ENCODE measurements at places on chromosomes 2 and 18.

- no peak for DNase-seq
These were observed 266.5 kb downstream of the EIPR1 start for GRCh38 chr2:3110994-3111666.

GRCh38 chr2:234368861-234369261 is 128.0 kb downstream of the ARL4C start:
- DNase-seq = peak; percentile 83

DNA sequence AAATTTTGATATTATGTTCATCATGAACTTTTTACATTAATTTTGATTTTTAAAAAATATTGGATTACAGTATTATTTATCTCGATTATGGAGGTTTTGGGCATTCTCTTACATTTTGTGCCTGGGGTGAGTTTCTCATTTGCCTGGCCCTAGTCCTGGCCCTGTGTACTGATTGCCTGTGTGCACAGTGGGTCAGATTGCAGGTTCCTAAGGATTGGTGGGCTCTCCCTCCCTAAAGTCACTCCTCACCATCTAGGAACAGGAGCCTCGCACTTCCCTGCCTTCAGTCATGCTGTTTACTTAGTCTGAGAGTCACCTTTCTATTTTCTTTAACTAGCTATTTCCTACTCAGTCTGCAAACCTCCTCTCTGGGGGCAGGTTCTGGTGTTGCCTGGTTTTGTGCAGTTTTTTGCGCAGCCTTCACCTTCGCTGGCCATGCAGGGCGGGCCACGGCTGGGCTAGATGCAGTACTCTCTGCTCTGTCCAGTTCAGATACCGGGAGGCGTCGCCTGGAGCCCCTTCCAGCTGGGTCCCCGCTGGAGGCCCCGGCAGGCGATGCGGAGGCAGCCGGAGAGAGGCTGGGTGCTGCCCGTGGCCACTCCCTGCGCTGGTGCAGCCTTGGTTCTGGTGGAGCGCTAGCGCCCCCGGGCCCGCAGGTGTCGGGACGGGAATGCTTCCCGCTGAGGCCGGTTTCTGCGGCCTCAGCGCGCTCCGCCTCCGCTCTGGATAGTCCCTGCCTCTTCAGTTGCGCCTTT is 23.3 kb upstream of the MC5R start:
- DNase-seq = peak; percentile 28

DNA sequence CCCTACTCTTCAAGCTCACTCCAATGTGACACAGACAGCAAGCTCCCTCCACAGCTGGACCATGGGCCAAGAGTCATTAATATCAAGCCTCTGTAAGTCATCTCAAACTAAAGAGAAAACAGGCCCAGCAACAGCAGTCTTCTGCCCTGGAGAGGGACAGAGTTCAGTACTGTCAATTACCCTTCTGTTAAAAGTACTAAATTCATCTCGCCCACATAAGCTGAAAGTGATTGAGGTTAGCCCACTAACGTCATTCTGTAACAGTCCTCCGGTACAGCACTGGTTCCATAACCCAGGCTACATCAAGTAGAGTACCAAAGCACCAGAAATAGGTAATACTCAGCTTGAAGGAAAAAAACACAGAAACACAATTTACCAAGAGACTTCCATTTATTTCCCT is 25.9 kb downstream of the THADA start:
- DNase-seq = no peak

- DNase-seq = no peak
These were observed 63.4 kb downstream of the PIKFYVE start for GRCh38 chr2:208329485-208329884.

DNA sequence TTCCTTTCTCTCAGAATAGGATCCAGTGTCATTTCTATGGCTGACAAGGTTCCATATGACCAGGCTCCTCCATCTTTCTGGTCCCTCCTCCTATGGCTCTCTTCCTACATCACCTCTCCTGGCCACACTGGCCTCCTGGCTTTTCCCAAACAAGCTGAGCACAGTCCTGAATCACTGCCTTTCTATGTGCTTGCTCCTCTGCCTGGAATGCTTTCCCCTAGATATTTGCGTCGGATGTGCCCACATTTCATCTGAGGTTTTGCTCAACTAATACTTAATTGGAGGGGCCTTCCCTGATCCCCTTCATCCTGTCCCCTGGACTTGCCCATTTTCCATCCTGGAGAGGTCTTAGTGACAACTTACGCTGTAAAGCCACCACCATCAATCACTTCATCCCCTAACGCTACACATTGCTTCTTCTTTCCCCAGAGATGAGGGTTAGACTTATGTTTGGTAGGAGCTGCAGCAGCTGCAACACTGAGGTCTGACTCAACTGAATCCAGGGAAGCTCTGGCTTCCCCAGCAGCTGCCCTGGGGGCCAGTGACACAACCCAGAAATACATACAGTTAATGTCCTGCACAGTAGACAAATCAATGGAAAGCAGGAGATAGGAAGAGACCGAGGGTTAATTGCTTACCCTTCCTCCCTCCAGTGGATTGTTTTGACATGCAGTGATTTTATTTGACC is 42.9 kb downstream of the QPCT start:
- peak; percentile 57 for DNase-seq

DNA sequence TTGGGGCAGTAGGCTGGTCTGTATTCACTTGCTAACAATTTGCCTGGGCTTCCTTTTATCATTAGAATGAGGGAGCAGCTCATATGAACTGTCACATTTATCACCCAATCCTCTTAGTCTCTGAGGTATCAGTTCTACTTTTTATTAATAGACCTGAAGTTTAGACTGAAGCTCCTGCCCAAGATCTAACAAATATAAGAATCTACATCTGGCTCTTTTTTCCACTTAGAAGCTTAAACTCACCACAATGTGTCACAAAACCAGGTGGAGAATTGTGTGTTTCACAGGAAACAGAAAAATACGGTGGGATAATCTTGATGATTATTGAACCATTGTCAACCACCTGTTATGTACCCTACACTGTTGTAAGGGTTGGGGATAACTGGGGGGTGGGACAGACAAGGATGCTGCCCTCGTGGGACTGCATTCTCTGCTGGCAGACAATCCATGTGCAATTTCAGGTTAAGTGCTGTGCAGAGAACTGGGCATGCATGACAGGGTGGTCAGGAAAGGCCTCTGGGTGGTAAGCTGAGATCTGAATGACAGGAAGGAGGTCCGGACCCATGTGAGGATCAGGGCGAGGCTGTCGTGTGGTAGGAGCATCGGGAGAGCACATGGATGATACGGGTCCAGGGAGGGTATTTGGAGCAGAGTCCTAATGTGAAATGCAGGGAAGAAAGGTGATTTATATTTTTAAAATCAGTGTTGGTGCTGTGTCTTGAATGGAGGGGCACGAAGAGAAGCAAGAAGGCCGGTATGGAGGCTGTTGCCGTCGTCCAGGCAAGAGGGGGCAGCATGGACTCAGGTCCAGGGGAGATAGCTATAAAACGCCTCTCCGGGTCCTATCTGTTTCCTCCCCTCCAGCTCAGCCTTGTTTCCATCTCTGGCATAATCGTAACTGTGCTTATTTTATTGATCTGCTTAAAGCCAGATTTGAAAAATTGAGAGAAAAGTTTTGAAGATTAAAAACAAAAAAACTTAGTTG is 17.6 kb downstream of the MYL12B start:
- no peak for DNase-seq

DNA sequence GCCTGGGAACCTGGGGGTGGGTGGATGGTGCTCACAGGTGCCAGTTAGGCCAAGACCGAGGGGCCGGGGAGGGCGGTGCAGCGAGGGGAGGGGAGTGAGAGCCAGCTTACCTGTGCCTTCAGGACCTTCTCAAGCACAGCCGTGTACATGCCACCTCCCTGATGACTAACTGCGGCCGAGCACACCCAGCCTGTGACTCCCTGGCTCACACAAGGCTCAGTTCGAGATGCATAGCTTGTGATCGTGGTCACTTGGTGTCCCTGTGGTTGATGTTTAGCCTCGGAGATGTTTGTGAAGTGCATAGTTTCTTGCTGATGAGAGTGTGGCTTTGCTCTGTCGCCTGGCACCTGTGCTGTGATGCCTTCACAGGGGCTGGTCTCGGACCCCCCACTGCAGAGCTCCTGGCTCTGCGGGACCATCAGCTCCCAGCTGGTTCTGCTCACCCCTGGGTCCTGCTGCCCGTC is 84.5 kb upstream of the ODC1 start:
- DNase-seq = no peak

GRCh38 chr2:214604861-214605260 is 194.0 kb downstream of the VWC2L start:
- DNase-seq = peak; percentile 23

- DNase-seq = no peak
These were observed at the start of gene REEP1 for GRCh38 chr2:86337244-86337835. Gene REEP1 (minus strand): TSS chr2:86337626. CDS start chr2:86337510, 116 bp downstream.

DNA sequence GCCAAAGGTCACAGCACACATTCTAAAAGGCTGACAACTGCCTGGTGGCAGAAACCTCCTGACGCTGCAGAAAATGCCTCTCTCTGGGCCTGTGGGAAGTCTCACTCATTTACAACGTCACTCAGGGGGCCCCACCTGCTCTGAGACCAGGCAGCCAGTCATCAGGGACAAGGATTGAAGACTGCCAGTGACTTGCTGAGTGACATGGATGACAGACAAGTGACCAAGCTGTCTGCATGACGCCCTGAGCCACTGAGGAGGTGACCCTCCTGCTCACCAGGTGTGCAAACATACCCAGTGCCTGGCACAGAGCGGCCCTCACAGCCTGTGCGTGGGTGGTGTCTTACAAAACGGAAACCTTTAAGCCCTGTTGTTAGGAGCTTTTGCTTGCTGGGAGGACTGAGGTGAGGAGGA is 392.4 kb downstream of the TNS1 start:
- DNase-seq = no peak

- no peak for DNase-seq
These were observed 436.4 kb upstream of the SALL3 start for GRCh38 chr18:78543201-78543725.

DNA sequence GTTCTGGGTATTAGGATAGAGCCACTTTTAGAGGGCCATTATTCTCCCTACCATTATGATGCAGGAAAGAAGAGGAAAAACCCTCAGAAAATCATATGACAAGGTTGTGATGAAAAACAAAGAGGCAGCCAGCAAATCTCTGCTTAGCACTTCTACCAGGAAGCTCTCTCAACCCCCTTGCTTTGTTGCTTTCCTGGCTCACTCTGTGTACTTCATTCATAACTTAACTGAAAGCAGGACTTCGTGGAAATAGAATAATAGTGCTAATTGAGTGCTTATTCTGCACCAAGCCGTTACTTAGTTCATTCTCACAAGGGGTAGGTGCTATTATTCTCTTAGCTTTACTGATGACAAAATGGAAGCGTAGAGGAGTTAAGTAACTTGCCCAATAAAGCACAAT is 354.1 kb downstream of the HRH4 start:
- DNase-seq = no peak

DNA sequence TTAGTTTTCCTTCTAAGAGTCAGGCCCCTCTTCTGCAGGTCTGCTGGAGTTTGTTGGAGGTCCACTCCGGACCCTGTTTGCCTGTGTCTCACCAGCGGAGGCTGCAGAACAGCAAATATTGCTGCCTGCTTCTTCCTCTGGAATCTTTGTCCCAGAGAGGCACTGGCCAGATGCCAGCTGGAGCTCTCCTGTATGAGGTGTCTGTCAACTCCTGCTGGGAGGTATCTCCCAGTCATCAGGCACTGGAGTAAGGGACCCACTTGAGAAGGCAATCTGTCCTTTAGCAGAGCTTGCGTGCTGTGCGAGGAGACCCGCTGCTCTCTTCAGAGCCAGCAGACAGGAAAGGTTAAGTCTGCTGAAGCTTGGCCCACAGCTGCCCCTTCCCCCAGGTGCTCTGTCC is 4.8 kb downstream of the REG1B start:
- no peak for DNase-seq

DNA sequence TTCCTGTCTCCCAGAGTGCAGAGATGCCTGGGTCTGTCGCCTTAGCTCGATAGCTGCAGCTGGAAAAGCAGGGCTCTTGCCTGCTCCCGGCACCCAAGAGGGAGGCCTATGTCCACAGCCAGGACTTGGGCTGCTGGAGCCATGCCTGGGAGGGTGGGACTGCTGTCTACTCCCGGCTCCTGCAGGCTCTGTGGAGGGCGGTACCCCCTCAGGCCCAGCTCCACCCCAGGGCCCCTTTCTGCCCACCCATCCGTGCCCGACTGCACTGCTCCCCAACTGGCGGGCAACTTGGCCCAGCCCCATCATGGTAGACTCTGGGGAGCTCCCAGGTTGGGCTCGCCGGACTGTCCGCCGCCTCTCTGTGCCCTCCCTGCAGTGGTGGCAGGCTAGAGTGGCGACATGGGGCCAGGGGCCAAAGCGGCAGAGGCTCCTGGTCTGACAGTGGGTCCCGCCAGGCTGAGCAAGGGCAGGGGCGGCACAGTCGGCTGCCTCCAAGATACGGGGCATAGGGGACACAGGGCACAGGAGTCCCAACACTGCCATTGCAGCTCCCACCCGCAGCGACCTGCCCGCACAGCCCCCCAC is 901.0 kb downstream of the CCDC85A start:
- no peak for DNase-seq

DNA sequence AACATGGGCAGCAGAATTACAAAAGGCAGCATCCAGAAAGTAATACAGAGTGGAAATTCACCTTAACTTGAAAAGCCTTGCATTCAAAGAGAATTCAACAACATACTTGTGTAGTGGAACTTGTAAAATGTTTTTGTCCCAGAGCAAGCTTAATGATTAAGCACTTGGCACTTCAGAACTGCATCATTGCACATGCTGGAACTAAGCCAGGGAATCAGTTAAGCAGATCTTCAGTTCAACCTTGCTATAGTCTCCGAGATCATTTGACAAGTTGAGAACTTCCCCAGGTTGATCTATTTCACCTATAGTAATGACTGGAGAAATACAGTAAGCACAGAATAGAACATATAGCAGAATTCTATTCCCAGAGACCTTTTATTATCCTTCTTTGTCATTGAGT is 1337.2 kb upstream of the NXPH2 start:
- DNase-seq = no peak

DNA sequence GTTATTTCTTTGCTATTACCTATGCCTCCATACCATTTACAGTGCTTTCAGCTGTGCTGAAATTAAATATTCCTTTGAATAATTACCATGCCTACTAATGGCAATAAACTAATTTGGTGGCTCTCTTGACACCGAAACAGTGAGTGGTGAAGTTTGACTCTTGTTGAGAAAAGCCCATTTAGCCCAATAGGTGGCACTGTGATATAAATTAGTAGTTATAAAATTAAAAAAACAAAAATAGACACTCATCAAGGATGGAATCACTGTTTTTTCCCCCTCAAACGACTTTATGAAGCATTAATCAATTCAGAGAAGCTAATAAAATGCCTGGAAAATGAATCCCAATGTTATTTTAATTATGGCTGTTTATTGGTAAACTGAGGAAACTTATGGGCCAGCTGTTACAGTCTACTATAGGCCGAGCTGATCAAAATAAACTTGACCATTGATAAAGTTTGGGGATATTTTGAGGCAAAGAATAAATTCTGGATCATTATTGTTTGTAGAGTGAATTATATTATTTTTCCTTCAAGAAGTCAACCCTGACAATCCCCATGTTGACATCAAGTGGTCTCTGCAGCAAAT is 339.6 kb downstream of the TRIB2 start:
- peak; percentile 10 for DNase-seq

- no peak for DNase-seq
These were observed 146.9 kb downstream of the TTC32 start for GRCh38 chr2:19754907-19755306.

- no peak for DNase-seq
These were observed 131.2 kb upstream of the TTC39C start for GRCh38 chr18:23883277-23883790.

Measured in fibroblast of villous mesenchyme (primary cell).